ENCODE measurements at places on chromosomes 12 and 14. TPM values are rescaled to one million over a fixed set of nuclear protein-coding genes. Genes with fewer than 3 reads are reported as not detected.

DNA sequence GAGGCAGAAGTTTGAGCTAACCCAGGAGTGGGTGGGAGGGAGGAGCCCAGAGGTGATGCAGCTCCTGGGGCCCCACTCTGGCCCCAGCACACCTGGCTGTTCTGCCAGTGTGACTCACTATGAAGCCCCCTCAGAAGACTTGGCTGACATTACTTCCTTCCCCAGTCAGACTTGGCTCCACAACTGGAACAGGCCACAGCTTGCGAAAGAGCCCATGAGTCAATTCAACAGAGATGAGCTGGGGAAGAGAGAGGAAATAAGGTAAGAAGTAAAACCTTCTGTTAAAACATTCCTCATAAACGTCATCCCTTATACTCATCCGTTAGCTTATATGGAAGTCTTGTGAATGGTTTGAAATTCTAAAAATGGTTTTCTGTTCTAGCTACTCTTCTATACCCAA, 245.9 kb downstream of the ADAMTS20 start:
- no peak for DNase-seq

- peak; percentile 49 for DNase-seq
Observed at GRCh38 chr12:94873734-94874517, 129.6 kb downstream of the NDUFA12 start.

DNA sequence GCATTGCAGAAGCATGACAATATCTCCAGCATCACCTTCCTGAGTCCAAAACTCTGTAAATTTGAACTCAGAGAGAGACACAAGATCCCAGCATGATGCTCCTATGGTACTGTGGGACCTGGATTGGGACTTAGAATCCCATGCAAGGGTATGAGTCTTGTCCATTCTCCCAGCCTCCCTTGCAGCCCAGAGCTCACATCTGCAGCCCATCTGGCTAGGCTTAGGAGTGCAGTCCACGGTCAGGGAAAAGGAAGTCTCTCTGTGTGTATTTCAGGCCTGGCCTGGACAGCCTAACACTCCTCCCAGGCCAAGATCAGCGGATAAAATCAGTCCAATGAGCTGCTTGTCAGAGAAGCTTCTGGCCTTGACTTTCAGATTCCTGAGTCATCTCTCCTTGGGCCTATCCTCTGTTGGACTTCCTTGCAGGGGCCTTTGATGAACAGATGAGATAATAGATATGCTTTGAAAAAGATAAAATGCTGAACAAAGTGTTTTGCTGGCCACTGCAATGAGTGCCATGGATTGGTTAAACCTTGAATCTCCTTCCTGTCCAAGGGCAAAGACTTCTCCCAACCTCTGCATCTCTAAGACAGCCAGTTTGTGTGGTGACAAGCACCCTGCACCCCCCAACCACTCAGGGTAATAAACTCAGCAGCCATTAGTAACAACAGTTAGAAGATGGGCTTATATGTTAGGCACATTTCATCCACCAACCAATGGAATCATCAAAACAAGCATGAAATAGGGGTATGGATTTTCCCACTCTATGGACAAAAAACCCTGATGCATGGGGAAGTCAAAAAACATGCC, 412.8 kb upstream of the TBX3 start:
- DNase-seq, result peak; percentile 61

- DNase-seq, result no peak
Observed at GRCh38 chr14:105091054-105091516, 25.9 kb upstream of the GPR132 start.

DNA sequence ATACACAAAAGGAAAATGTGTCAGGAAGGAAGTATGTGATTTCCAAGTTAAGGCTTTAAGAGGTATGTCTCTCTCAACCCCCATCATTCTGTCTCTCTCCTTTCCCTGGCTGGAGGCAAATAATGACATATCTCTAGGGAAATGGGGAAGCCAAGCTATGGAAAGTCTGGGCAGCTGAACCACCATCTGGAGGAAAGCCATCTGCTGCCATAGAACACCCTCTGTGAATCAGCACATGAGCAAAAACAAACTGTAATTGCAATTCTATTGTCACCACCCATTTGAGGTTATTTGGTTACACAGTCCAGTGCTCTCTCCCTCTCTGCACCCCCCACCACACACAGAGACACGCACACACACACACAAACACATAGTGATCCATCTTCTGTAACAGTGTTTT, 766.2 kb downstream of the FLRT2 start:
- DNase-seq, result no peak

DNA sequence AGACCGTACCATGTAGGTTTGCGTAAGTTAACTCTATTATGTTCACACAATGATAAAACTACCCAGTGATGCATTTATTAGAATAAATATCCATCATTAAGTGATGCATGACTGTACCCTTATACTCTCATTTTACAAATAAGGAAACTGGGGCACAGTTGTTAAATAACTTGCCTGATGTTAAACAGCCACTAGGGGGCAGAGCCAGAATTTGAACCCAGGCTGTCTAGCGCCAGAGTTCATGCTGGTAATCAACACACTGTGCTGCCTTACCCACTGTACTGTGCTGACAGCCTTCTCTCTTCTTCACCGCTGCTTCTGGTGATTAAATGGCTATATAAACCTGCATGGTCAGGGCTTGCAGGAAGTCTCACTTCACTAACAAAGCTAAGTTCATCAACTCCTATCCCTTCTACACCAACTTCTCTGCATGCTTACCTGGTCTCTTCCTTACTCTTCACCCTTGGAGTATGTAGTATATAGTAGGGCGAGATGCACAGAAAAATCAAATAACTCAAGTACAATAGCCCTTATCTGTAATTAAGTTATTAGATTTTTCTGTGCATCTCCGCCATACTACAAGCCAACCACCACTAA, 43.6 kb upstream of the APPL2 start:
- peak; percentile 13 for DNase-seq

GRCh38 chr14:98711453-98711852, 560.5 kb downstream of the BCL11B start:
- DNase-seq, result no peak

GRCh38 chr12:46087916-46088439, 97.6 kb upstream of the SCAF11 start:
- peak; percentile 29 for DNase-seq

GRCh38 chr12:40647651-40648050, 44.6 kb upstream of the CNTN1 start:
- DNase-seq, result no peak

DNA sequence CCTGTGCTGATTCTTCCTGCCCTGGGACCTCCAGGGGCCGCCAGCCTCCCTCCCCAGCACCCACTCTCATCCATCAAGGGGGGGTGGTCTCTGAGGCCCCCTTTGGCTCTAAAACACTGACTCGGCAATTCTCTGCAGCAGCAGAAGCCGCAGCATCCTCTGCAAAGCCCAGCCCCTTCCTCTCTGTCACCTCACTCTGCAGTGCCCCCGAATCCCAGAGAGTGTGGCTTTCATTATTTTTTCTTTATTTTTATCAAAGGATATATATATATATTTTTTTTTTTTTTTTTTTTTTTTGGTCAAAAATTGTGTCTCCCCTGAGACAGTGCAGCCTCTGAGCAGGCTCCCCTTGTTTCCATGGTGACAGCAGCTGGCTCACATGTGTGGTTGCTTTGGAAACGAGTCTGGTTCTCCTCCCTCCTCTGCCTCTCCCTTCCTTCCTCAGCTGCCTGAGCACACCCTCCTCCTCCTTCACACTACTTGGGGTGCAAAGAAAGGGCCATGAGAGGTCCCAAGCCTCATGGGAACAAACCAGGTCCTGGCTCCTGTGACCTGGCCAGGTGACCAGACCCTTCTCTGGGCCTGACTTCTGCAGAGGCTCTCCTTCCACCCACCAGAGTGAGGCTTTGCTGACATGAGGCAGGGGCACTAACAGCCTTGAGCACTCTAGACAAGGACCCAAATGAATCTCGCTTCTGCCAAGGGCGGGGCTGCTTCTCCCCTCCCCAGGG, 100.5 kb downstream of the LRRC74A start:
- DNase-seq, result peak; percentile 96

Gene CYP46A1
- polyA plus RNA-seq, result 2.5 TPM

Gene PCED1B
- polyA plus RNA-seq, result 2.8 TPM

Gene CSRNP2
- polyA plus RNA-seq, result 8.5 TPM

Gene KRT72
- not detected for polyA plus RNA-seq

Gene GALNT8
- polyA plus RNA-seq, result 1.4 TPM

Gene LEMD3
- polyA plus RNA-seq, result 7.5 TPM

Gene KMT2D
- 5.0 TPM for polyA plus RNA-seq

Gene CLEC4A
- polyA plus RNA-seq, result 2.4 TPM

Gene SLC7A7
- 235 TPM for polyA plus RNA-seq
